ENCODE measurements at places on chromosomes 16 and 17.

GRCh38 chr17:16383216-16383615, 2.3 kb downstream of the UBB start:
- no peak for DNase-seq

GRCh38 chr17:40447806-40448205, 4.6 kb downstream of the IGFBP4 start:
- DNase-seq: no peak

DNA sequence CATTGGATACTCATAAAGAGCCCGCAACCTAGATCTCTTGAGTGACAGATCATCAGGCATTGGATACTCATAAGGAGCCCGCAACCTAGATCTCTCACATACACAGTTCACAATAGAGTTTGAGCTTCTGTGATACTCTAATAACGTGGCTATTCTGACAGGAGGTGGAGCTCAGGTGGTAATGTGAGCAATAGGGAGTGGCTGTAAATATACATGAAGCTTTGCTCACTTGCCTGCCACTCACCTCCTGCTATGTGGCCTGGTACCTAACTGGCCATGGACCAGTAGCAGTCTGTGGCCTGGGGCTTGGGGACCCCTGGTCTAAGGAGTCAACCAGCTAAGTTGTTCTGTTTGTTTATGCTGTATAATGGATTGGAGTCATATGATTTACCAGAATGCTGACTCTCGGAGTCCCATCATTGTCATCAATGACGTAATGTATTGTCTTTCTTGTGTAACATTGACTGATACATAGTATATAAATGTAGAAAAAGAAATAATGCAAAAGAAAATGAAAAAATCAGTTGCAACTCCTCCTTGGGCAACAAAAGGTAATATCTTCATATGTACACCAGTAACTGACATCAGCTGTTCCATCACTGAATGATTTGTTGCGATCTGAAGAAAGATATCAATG, 17.5 kb downstream of the ABCA9 start:
- DNase-seq: no peak

DNA sequence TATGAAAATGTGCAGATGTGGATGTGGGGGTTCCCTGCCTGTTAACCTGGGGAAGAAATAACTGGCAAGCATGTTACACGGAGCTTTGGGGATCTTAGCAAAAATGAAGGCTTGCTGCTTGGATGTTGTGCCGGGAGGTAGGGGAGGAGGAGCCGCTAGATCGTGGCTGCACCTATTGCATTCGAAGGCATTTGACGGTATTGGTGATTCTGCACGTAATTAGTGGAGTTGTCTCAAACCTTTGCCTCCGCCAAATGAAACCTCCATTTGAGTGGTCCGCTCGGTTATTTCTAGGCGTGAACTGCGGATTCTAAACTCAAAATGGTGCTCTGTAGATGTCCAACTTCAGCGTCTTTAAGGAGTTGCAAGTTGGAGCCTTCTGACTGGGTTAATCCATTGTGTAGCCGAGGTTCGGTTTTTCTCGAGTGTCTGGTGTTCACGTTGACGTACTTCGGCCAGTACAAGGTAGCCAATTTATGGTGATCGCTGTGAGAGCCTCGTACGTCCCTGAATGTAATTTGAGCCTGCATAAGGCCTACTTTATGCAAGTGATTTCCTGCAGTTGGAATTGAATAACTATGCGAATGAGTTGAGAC, 1.5 kb downstream of the TNRC6C start:
- DNase-seq: no peak

- DNase-seq: no peak
These were observed 17.7 kb downstream of the GRB2 start for GRCh38 chr17:75387771-75388170.

Measured in activated CD4-positive, alpha-beta T cell treated with anti-CD3 and anti-CD28 coated beads for 24 hours (primary cell).